ENCODE measurements at places on chromosomes 1 and 21. TPM values are rescaled to one million over a fixed set of nuclear protein-coding genes. Genes with fewer than 3 reads are reported as not detected.

CD53 gene
- total RNA-seq, result not detected

ARHGAP30 gene
- not detected for total RNA-seq

- H3K4me1 ChIP-seq, result peaks cover 32% of the 10 kb centered on the region
- H3K27ac ChIP-seq, result no peak overlapping the region
- H3K27me3 ChIP-seq, result no peaks in the 10 kb centered on the region
- H3K36me3 ChIP-seq, result no peaks in the 10 kb centered on the region
Measured at GRCh38 chr1:212315907-212316306, 30.7 kb downstream of the PPP2R5A start.

DNA sequence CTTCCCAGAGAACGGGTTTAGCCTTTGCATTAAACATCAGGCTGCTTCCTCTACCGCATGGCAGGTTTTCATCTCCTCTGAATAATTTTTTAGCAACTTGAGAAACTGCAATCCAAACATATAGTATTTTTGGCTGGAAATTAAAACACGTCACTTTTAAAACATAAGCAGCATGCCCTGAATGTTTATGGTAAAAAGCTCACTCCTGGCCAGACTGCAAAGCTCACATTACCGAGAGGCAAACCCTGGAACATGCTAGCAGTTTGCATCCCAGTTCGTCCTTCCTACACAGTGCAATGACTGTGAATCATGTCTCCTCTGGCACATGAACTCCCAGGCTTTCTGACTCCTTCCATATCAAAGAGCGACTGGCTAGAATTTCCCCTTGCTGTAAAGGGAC, 312.3 kb downstream of the RRAGC start:
- no peak overlapping the region for H3K27ac ChIP-seq
- H3K27me3 ChIP-seq, result peaks cover 29% of the 10 kb centered on the region
- H3K4me1 ChIP-seq, result no peaks in the 10 kb centered on the region
- DNase-seq, result no peak
- no peaks in the 10 kb centered on the region for H3K36me3 ChIP-seq

- H3K36me3 ChIP-seq, result peaks cover 3% of the 10 kb centered on the region
- no peak overlapping the region for H3K27ac ChIP-seq
- DNase-seq, result no peak
- H3K4me3 ChIP-seq, result no peak overlapping the region
- no peaks in the 10 kb centered on the region for H3K27me3 ChIP-seq
- H3K4me1 ChIP-seq, result peaks cover 15% of the 10 kb centered on the region
Measured at GRCh38 chr1:179077396-179077795, 4.5 kb upstream of the TOR3A start.

GRCh38 chr1:22143065-22144033, at the start of gene WNT4:
WNT4 (minus strand) TSS chr1:22143097; CDS start chr1:22142922, 175 bp downstream.
- peaks cover 11% of the 10 kb centered on the region for H3K4me1 ChIP-seq
- DNase-seq, result no peak
- peak within 1 kb of the TSS; percentile 69 for H3K4me3 ChIP-seq

GRCh38 chr1:187844313-187844712, 1015.6 kb downstream of the PLA2G4A start:
- H3K27me3 ChIP-seq, result no peaks in the 10 kb centered on the region
- H3K4me3 ChIP-seq, result no peak overlapping the region
- no peak for DNase-seq
- H3K36me3 ChIP-seq, result no peaks in the 10 kb centered on the region
- H3K4me1 ChIP-seq, result peaks cover 4% of the 10 kb centered on the region
- no peak overlapping the region for H3K27ac ChIP-seq
